Stimulated activated CD4-positive, alpha-beta T cell treated with anti-CD3 and anti-CD28 coated beads, Interleukin-12 subunit alpha, Interleukin-12 subunit beta, amount 100 ng/mL, for 4 hours (primary cell): ENCODE measurements at places on chromosomes 3 and 15.

DNA sequence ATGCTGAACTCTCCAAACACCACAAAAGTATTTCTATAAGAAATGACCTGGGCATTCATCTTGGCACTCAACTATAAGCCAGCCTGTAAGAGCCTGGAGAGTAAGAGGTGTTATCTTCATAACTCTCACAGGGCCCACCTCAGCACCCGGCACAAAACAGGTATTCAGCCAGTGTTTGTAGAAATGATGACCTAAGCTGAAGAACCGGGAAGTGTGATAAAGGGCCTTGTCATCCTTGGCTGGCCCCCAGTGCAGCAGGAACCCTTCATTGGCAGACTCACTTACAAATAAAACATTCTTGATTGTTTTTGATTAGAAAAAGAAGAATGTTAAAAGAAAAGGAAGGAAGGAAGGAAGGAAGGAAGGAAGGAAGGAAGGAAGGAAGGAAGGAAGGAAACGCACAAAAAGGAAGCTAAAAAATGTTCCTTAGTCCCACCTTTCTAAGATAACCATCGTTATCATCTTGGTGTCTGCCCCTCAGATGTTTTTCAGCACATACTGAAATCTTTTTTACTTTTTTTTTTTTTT, 52.1 kb downstream of the DAPK2 start:
- no peak for DNase-seq

GRCh38 chr15:89735773-89736172, 15.3 kb downstream of the MESP1 start:
- DNase-seq: no peak

DNA sequence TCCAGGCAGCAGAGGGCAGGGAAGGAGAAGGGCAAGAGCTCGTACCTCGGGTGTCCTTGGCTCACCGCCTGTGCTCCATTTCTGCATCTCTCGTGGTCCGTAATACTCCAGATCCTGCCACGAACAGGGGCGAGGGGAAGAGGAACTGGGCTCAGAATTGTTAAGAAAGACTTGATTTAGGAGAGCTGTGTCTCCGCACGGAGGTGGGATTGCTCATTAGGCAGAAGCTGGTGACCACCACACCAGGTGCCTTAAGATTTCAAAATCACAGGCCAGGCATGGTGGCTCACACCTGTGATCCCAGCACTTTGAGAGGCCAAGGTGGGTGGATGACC, 37.2 kb upstream of the BDH1 start:
- no peak for DNase-seq

DNA sequence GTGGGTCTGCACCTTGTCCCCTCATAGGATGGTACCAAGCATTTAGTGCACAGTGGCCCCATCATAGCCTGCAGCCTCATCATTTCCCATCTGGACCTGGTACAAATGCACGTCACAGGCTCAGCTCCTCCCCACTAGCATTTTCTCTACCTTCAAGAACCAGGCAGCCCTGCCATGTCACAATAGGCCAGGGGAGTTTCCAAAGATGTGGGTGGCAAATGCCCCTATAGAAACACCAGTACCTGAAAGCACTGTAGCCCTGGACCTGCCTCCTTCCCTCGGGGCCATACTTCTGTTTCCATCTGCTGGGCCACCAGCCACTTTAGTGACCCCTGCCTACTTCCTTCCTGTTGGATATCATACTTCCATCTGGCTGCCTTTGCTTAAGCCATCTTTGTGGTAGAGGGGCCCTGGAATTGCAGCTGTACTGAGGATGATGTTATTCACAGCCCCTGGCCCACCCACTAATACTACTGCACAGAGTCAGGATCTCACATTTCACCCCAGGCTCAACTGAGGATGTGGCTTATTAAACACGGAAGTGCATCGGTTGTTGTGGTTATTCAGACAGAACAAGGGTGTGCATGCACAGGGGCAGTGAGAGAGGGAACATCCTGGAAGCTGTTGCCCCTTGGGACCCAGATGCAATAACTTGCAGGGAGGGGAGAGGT, 3.8 kb downstream of the TCTA start:
- DNase-seq: peak; percentile 44

DNA sequence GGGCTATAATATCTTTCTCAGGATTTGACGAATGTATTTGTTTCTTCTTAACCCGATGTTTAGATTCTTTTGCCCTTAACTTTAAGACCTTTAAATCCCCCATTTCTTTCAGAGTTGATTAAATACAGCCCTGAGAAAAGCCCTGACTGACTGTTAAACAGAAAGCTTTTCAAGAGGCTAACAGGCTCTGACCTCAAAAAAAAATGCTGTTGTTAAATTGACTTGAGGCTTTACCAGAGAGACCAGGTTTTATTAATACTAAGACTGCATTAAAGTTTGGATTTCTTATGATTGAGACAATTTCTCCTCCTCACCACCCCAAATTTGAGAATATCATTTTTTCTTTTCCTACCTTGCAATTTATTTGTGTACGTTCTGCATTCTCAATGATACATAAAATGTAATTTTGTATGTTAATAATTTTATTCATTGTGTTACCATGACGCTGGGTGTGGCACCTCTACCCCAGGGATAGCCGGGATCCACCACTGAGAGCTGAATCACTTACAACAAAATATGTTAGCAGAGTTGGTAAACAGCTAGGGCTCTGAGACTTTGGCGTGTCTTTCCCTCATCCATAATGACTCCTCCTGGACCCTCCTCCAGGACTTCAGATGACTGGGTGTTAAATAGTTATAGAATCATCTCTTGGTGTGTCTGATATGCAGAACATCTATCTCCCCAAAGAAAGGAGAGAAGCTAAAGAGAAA, 753.5 kb downstream of the NAALADL2 start:
- DNase-seq: no peak

GRCh38 chr15:36978625-36979024, 121.7 kb downstream of the MEIS2 start:
- DNase-seq: no peak

DNA sequence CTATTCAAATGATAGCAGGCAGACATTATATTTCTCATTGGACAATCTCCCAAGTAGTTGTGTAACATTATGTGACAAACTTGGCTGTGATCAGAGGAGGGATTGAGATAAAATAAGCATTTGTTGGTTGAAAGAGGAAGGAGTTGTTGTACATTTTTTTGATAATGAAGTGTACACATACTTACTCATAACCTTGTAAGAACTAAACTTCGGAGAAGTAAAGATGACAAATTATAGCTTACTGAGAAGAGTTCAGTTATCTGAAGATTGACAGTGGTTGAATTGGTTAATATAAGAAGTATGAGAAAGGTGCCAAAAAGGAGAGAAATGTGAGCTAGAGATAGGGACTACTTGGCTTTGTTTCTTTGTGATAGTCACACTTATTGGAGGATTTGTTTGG, 32.6 kb downstream of the STT3B start:
- no peak for DNase-seq

- DNase-seq: no peak
These were observed 223.8 kb upstream of the PRICKLE2 start for GRCh38 chr3:64449026-64449425.
